ENCODE measurements at places on chromosomes 12 and 14.

GRCh38 chr12:52181746-52182145 lies 10.1 kb downstream of the KRT80 start:
- no peak for DNase-seq

GRCh38 chr12:11633968-11634367 lies 15.5 kb upstream of the ETV6 start:
- no peak for DNase-seq

GRCh38 chr12:55642267-55642666 lies 5.6 kb downstream of the OR10P1 start:
- no peak for DNase-seq

GRCh38 chr12:51390457-51390856 lies 749 bp downstream of the GALNT6 start:
- DNase-seq, result no peak

DNA sequence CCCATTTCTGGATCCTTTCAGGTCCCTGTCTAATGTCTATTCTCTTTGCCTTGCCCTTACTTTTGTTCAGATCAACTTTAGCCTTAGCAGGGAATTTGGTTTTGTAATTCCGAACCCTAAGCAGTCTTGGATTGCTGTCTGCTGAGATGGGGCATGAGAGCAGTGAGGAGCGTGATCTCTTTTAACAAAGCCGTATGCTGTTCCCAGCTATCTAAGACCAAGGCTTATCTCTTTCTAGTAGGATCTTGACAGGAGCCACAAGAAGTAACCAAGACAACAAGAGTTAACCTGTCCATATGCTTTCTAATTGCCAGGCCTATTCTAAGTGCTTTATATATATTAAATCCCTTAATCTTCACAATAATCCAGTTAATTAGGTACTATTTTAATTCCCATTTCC lies 4.5 kb upstream of the DHRS7 start:
- no peak for DNase-seq

DNA sequence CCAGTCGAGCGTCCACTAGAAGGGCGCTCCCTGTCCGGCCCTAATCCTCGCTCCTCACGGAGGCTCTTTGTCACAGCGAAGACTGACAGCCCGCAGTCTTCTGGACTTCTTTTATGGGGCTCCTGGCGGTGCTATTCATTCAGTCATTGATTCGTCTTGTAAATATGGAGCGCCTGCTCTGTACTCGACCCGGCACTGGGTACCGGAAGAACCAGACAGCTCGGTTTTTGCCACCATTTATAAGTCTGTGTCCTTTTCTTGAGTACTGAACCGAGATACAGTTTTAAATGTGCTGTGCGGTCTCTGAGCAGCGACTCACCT lies 570 bp downstream of the DMAC2L start:
- no peak for DNase-seq

- DNase-seq, result no peak
These were observed 50.4 kb downstream of the RPH3A start for GRCh38 chr12:112841906-112842305.

DNA sequence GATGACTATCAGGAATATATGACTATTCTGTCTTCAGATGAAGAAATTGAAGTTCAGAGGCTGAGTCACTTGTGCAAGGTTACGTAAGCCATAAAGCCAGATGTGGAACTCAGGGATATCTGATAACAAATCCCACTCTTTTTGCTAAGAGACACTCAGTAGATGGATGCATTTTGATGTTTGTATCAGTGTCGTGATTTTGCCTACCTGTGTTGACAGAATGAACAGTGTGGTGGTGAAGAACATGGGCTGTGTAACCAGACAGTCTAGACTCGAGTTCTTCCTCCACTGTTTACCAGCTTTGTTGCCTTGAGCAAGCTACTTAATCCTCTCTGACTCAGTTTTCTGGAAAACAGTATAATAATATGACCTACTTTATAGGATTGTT lies 93.9 kb downstream of the DAAM1 start:
- no peak for DNase-seq

GRCh38 chr14:33678005-33678404 lies 272.9 kb downstream of the EGLN3 start:
- no peak for DNase-seq

DNA sequence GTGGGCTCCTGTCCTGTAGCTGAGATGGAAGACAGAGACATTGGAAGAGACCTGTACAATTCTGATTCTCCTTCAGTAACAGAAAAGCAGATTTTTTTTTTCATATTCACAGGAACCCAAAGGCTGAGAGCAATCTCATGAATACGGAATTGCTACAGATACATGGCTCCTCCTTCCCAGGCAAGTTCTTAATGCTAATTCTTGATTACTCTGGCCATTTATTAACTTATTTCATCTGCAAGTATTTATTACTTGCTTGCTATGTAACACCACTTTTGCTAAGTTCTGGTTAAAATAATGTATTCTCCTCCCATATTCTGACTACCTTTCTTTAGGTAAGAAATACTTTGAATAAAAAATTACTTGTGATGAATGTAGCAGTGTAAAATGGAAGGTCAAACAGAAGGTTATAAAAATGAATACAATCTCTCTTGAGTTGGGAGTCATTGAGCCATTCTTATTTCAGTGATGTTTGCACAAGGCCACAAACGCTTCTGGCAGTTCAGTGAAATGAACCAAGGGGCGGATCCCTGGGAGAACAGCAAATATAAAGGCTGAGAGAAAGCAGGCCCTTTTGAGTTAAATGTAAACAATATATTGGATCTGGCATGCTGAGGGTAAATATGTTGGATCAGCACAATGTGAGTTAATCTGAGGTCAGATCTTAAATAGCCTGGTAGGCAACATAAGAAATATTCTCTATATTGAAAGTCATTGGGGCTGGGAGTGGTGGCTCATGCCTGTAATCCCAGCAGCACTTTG lies 37.6 kb downstream of the MUCL1 start:
- no peak for DNase-seq

Measured in spinal cord (tissue), 10 donors.